SK-MEL-5 (cell line): ENCODE measurements at places on chromosomes 6 and 20. TPM values are rescaled to one million over a fixed set of nuclear protein-coding genes. Genes with fewer than 3 reads are reported as not detected.

The CNBD2 gene
- 4.1 and 7.4 TPM in 2 replicates for total RNA-seq

The EDN3 gene
- not detected in 2 replicates for total RNA-seq

DNA sequence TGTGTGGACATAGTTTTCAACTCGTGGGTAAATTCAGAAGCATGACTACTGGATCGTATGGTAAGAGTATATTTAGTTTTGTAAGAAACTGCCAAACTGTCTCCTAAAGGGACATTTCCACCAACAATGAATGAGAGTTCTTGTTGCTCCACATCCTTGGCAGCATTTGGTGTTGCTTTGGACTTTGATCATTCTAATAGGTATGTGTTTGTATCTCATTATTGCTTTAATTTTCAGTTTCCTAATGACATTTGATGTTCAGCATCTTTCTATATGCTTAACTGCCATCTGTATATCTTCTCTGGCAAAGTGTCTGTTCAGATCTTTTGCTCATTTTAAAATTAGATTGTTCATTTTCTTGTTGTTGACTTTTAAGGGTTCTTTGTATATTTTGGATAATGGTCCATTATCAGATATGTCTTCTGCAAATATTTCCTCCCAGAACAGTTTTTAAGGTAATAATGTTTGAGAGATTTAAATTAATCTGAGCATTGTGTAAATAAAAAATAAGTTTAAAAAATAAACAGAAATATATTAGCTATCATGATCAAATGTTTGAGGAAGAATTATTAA lies 138.7 kb downstream of the CCDC170 start:
- no peak for DNase-seq

DNA sequence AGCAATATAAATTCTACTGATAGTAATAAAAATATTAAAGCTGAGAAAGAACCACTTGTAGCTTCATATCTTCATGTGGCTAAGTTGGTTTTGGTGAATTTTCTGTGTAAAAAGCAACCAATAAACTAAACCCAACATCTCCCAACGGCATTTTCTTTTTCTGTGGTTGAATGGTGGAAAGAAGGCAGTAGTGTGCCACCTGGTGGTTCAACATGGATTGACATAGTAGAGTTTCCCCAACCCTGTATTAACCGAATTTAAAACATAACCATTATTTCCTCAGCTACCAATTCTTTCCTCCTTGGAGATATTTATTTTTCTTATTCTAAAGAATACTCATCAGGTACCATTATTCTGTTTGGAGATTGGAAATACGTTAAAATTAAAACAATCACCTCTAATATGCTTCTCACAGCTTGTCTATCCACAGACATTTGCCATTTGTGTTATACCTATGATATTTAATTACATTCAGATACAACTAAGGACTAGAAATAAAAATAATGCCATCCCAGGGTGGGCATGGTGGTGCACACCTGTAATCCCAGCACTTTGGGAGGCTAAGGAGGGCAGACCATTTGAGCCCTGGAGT lies 117.1 kb upstream of the EEF1E1 start:
- DNase-seq: peak; percentile 80

DNA sequence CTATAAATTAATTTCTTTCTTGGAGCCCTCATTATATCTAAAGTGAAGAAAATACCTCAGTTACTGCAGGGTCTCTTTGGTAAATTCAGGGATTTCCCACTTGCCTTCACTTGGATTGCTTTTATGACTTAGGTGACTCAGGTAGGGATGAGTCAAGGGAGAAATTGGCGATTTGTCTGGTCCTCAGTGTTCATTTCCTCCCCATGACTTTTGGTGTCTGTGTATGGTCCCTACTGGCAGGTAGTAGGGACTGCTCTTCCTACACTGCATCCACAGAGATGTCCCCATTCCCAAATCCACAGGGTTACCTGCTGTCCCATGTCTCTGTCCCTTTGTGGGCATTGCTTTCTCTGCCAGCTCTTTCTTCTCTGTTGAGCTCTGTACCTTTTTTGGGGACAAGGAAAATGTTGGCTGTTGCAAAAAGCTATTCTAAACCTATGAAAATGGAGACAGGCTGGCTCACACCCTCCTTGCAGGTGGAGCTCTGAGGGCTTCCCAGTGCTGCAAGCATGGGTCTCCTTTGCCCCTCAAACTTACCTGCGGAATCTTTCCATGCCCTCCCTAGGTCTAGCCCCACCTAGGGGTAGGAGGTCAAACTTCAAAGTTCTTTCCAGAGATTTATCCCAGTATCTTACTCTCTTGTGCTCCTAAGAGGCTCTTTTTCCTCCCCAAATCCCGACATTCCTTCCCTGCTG lies 211.9 kb downstream of the ZNF217 start:
- DNase-seq: no peak
